ENCODE measurements at places on chromosomes 3 and 15.
A peak's percentile ranks its signal among the peaks of the same experiment; 100 is the strongest.

DNA sequence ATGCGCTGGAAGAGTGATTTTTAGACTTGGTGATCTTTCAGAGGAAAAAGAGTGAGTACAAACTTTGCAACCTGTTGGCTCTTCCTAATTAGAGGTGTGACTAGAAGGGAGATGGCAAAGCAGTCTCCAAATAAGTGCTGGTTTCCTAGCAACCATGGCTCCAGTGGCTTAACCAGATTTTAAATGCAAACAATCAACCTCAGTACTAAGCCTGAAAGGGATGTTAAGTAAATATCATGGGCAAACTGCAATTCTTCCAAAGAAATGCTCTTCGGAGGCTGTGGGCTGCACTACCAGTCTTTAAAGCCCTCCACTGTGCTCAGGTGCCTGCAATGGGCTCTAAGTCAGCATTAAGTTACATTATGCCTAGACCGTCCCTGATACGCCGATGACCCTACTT lies 678.1 kb upstream of the CCDC54 start:
- DNase-seq = no peak

- no peak for DNase-seq
These were observed 20.5 kb upstream of the LRRN1 start for GRCh38 chr3:3778641-3779270.

DNA sequence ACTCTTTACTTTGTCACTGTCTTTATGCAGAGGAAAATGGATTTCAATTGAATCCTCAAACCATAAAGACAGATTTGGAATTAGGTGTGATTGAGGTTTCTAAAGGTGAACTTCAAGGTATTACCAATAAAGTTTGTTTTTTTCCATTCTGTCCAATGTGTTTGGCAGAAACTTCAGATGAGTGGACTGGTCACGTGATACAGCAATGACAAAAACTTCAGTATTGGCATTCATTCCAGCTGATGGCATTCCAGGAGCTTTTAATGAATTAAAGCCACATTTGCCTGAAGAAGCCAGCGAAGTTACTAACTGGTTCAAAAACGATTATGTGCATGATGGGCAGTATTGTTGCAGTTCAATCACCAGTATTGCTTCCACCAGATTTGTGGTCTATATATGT lies 4.5 kb upstream of the MASP1 start:
- peak; percentile 47 for DNase-seq

- DNase-seq = no peak
These were observed 94.1 kb upstream of the TP63 start for GRCh38 chr3:189537135-189537534.

GRCh38 chr3:24829011-24829581 lies 334.4 kb upstream of the THRB start:
- peak; percentile 1 for DNase-seq

DNA sequence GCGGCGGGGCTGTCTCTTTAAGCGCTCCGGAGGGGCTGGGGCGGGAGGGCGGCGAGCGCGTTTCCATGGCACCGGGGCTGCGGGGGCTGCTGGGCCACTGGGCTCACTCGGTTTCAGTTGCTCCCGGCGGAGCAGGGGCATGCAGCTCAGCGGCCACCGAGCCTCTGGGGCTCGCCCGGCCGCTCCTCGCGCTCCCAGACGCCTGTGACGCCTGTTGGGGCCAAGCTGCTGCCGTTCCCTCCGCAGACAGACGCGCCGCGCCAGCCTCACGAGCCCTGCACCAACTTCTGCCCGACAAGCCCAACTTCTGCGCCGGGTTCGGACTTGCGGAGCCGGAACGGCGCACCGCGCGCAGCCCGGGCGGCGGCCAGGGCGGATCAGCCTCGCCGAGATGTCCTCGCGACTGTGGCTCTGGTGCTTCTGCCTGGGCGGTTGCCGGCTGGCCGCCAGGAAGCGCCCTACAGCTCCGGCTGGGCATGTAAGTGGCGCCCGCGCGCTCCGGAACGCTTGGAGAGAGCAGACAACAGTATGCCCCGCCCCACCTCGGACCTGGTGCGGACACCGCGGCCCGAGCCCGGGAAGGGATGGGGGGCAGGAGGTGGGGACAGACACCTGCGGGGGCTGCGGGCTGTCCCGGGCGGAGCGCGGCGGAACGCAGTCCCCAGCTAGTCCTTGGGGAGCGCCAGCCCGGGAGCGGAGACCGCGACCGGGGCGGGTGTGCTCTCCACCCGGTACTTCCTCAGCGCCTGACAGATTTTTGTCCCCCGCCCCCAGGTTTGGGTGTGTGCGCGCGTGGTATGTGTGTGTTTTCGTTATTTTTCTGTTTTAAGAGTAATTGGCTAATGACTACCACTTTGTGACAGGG lies 154.1 kb upstream of the GOLIM4 start:
- peak; percentile 74 for DNase-seq

DNA sequence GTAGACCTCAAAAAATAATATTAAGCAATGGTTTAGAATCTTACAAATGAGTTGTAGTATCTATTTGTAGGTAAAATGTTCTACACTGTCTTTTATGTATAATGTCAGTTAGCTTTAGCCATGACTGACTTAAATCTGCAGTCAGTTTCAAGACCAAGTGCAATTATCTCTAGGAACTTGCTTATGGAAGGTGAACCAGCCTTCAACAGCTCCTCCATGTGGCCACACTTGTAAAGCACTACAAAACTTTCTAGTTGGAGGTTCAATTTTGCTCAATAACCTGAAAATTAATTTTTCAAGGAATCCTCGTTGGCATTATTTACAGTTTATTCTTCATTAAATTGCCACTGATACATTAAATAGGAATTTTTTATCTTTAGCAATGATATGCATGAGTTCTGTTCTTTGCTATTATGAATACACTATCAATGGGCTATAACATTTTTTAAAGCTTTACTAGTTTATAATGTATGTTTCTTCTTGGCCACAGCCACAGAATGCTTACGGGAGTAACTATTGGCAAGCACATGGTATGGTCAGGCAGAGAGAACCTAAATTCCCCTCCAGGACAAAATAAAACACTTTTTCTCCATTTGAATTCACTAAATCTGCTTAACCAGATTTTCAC lies 315.3 kb upstream of the UBE2E2 start:
- peak; percentile 52 for DNase-seq

- DNase-seq = no peak
These were observed 454.1 kb upstream of the RGMA start for GRCh38 chr15:93543093-93543492.

- DNase-seq = peak; percentile 3
These were observed 84.9 kb upstream of the ACP3 start for GRCh38 chr3:132232231-132232792.

- DNase-seq = no peak
These were observed 925 bp upstream of the PSTPIP1 start for GRCh38 chr15:76994001-76994400.

DNA sequence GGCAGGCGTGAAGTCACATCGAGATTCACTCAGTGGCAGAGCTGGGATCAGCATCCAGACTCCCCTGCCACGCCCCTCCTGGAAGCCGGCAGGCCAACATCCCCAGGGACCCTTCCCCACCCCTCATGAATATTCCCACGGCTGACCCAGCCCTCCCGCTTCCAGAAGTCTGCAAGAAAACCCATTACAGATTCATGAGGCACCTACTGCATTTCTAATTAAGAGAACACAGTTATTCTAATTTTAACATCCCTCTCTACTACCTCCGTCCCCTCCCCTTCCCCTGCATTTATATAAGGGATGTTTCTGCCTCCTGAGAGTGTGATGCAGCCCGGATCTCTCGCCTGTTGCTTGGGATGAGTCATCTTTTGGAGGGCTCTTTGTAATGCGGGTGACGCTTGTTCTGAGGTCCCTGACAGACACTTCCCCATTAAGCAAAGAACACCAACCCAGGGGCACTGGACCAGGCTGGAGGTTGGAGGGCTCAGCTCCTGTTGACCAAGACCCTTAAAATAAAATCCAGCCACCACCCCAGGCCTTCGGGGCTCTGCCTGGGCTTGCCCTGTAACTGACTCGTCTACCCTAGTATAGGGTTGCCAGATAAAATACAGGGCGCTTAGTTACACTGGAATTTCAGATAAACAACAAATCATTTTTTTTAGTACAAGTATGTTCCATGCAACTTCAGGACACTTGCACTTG lies 118.7 kb downstream of the NUP210 start:
- peak; percentile 42 for DNase-seq

- DNase-seq = no peak
These were observed 92.2 kb downstream of the C3orf70 start for GRCh38 chr3:185060655-185061054.

DNA sequence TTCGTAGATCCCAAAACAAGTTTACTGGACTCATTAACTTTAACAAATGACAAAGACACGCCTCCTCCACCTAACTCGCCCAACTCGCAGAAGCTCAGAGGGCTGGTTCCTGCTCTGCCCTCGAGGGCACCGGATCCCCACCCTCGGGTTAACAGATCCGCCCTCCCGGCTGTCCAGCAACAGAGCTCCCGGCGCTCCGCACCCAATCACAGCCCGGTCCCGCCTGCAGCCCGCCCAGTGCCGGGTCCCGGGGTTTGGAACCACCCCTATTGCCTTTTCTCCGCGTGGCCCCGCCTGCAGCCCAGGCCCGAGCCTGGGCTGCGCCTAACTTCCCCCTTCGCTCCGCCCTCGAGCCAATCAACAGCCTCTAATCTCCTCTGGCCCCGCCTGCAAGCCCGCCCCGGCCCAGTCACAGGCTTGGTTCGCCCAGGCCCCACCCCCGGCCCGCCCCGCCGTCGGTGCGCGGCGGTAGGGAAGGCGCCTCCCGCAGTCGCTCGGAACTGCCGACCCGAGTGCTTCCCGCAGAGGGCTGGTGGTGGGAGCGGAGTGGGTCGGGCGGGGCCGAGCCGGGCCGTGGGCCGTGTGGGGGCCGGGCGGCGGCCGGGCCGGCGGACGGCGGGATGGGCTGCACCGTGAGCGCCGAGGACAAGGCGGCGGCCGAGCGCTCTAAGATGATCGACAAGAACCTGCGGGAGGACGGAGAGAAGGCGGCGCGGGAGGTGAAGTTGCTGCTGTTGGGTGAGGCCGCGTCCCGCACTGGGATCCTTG lies at the start of gene GNAI2:
Gene GNAI2, plus strand, starts transcription at position 489 of the 768 bp plus-strand sequence. Its CDS starts 132 bp downstream, at position 621.
- DNase-seq = peak; percentile 99

- DNase-seq = no peak
These were observed 883.6 kb upstream of the NR2F2 start for GRCh38 chr15:95446854-95447253.

- DNase-seq = no peak
These were observed 1.7 kb downstream of the CFAP44 start for GRCh38 chr3:113439606-113440005.

GRCh38 chr3:65666448-65667091 lies 372.1 kb downstream of the MAGI1 start:
- no peak for DNase-seq

- no peak for DNase-seq
These were observed 33.3 kb downstream of the RHCG start for GRCh38 chr15:89463113-89463512.

- DNase-seq = no peak
These were observed 10.1 kb upstream of the SERPINI2 start for GRCh38 chr3:167483708-167484475.

GRCh38 chr3:114624047-114624445 lies 330.2 kb downstream of the TIGIT start:
- DNase-seq = peak; percentile 78

- DNase-seq = peak; percentile 77
These were observed 66.4 kb downstream of the XXYLT1 start for GRCh38 chr3:195204360-195205163.
